ENCODE measurements at places on chromosomes 6 and 20.

GRCh38 chr6:67884442-67884841 is 750.6 kb upstream of the ADGRB3 start:
- DNase-seq = no peak

DNA sequence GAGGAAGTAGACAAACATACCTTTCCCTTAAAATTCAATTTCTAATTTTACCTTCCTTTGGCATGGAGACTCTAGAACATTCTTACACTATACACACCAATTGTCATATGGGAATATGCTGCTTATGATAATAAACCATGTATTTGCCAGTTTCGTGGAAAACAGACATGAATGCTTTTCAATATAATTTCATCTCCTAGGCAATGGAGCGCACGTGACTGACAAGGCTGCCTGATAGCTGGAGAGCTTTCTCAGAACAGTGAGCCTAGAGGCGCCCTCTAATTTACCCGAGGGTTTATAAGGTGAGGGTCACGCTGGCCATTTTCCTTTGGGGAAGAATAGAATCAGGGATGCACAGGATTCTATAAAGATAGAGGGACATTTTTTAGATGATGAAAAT is 56.5 kb downstream of the PRR18 start:
- DNase-seq = no peak

DNA sequence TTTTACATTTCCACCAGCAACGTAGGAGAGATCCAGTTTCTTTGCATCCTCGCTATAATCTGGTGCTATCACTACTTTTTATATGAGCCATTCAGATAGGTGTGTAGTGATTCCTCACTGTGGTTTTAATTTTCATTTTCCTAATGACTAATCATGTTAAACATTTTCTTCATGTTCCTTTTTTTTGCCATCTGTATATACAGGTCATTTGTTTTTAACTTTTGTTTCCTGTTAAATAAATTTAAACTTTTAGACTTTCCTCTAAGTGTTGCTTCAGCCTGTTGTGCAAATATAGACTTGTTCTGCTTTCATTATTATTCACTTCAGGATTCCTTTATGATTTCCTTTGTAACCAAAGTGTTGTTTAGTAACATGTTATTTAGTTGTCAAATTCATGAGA is 697.4 kb downstream of the PTPRT start:
- no peak for DNase-seq

- DNase-seq = no peak
Measured at GRCh38 chr6:158575550-158575949, 15.7 kb downstream of the TMEM181 start.

DNA sequence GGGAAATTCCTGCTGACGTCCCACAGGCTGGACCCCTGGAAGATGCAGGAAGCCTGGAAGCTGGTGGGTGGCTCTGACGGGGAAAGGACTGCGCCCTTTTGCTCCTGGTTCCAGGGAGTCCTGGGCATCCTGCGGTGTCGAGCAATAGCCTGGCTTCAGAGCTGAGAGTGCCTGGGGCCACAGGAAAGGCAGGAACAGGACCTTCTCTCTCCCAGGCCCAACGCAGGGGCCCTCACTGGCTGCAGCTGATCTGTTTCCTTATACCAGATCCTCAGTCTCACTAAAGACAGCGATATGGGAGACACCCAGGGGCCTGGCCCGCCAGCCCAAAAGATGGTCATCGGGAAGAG is 1.4 kb downstream of the B3GALT4 start:
- no peak for DNase-seq

GRCh38 chr6:50785921-50786320 is 32.8 kb upstream of the TFAP2B start:
- no peak for DNase-seq

DNA sequence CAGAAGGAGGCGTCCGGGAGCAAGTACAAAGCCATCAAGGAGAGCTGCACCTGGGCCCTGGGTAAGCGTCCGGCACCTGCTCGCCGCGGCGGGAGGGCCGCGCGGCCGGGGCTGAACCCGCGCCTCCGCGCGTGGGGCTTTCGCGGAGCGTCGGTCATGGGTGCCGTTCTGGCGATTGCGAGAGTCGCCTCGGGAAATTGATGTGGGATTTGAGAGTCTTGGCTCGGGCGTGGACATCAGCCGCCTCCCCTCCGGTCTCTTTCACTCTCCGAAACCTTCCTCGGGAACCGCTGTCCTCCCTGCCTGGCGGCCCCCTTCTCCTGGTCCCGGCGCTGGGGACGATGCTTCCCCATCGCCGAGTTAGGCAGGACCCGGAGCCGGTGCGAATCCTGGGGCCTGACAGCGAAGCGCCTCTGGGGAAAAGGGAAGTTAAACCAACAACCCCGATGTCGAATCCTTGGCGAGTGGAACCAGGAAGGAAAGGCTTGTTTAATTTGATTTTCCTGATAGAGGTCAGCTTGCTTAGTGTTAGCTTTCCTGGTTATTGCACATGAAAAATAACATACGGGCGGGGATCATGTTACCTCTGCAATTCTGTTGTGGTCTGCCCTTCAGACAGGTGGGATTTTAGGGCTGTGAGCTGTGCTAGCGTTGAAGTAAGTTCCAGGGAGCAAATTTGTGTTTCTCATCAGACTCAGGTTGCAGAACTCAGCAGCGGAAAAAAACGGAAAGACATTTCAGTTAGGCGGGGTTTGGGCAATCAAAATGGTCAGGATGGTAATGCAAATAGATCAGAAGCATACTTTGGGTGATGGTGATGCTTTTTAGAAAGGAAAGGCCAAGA is 594 bp downstream of the ARFGEF3 start:
- no peak for DNase-seq

DNA sequence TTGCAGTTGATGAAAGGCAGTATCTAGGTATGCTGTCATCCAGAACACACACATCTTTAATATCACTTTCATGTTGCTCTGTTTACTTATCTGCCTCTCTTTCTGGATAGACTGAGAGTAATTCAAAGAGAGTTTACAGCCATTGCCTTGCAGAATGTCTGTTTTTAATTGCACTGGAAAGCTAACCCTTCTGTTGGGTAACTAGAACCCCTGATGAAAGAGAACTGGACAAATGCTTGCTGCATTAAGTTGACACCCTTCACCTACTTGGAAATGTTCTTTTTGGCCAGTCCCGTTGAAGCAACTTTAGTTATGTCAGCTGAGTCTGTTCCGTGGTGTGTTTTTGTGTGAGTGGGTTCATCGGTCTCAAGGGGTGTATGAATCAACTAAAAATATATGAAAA is 383.8 kb upstream of the CITED2 start:
- DNase-seq = no peak

- DNase-seq = no peak
Measured at GRCh38 chr6:149699150-149699549, 18.8 kb downstream of the LATS1 start.

GRCh38 chr6:118683881-118684872 is 32.8 kb upstream of the CEP85L start:
- DNase-seq = no peak

GRCh38 chr6:166245148-166245547 is 63.0 kb downstream of the PRR18 start:
- no peak for DNase-seq

- no peak for DNase-seq
Measured at GRCh38 chr20:17622086-17622850, 52.4 kb downstream of the DSTN start.

- DNase-seq = no peak
Measured at GRCh38 chr6:42484261-42484660, 32.5 kb upstream of the TRERF1 start.

DNA sequence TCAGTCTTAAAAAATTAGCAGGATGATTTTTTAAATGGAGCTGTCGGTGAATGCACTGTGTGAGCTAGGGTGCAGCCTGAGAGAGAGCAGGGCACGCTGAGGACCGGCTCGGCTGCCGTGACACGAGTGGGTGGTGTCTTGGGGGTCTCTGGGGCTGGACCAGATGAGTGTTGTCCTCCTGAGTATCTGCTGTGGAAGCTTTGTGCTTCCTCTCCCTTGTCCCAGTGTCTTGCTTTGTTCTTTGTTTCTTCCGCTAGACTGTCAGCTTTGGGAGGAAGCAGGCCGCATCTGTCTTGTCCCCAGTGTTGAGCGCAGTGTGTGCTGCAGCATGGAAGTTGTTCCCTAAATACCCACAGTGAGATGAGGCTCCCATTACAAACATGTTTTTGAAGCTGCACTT is 89.4 kb downstream of the RTN4IP1 start:
- no peak for DNase-seq

DNA sequence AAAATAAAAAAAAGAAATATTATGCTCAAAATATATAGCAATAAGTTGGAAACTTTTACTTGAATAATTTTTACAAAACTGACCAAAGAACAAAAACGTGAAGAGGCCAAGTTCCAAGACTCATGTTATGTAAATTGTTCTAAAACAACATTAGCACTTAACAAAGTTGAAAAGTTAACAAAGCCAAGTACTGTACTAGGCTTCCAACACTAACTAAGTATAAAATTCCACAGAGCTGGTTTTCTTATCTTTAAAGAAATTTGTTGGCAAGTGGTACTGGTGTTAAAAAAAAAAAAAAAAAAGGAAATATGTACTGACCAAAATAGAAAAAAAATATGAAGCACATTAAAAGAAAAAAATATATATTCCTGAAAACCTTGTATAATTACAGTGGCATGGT is 127.8 kb downstream of the SLC16A10 start:
- DNase-seq = no peak

DNA sequence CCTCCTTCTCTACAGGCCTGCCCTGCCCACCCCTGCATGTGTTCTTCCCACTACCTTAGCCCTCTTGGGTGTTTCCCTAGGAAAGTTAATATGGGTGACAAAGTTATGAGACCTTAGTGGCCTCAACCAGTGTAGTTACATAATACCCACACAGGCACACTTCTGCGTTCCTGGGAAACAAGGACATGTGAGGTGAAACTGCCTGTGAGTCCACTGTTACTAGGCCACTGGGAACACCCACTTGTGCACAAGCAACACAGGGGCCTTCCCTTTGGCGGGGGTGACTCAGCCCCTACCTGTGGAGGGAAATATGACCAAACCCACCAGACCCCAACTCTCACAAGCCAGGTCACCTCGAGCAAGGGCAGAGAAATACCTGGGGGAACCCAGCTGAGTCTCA is 12.8 kb downstream of the PI16 start:
- no peak for DNase-seq

- DNase-seq = no peak
Measured at GRCh38 chr20:50107086-50107660, 5.8 kb downstream of the UBE2V1 start.

GRCh38 chr20:14820771-14821170 is 483.4 kb upstream of the FLRT3 start:
- DNase-seq = no peak

GRCh38 chr6:129671442-129672340 is 38.3 kb downstream of the ARHGAP18 start:
- DNase-seq = no peak

DNA sequence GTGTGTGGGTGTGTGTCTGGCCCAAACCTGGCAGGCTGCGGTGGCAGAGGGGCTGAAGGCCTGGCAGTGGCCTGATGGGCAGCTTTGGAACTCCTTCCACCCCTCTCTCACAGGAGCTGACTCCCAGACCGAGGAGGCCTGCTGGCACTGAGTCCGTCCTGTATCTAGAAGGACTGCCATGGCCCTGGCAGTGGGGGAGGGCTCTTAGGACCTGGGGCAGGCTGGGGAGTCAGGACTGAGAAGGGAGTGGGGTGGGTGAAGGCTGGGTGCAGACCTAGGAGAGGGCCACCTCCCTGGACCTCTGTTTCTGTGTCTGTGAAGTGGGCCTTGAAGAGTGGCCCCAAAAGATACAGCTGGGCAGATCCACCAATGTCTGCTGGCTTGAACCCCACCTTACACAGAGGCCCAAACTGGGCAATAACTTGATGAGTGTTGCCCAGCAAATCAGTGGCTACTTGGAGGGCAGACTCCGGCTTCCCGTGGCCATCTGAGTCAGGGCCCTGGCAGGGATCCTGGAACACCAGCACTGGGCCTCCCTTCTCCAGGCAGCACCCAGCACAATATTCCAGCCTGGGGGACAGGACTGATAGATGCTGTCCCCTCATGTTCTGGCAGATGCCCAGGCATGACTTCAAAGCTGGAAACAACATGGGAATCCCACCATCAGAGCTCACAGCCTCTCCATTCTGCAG is 46.7 kb upstream of the BLCAP start:
- no peak for DNase-seq

- DNase-seq = no peak
Measured at GRCh38 chr20:2659547-2659946, 4.5 kb downstream of the IDH3B start.

GRCh38 chr6:168959696-168960095 is 293.9 kb downstream of the THBS2 start:
- DNase-seq = no peak

- no peak for DNase-seq
Measured at GRCh38 chr6:158125271-158125670, 42.8 kb downstream of the SERAC1 start.

DNA sequence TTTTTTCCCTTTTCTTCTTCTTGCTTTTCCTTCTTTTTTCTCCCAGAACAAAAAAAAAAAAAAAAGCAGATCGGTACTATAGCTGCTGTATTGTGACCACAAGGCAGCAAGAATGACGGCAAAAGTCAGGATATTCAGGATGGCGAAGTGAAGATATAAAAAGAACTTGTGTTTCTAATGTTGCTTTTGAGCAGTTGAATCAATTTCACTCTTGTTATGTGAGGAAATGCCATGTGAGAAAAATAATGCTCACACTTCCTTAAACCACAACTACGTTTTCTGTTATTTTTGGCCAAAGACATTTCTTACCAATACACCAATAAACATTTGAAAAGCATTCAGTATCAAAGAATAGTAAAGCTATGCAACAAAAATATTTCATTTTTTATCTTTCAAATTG is 510.5 kb downstream of the HACE1 start:
- no peak for DNase-seq

DNA sequence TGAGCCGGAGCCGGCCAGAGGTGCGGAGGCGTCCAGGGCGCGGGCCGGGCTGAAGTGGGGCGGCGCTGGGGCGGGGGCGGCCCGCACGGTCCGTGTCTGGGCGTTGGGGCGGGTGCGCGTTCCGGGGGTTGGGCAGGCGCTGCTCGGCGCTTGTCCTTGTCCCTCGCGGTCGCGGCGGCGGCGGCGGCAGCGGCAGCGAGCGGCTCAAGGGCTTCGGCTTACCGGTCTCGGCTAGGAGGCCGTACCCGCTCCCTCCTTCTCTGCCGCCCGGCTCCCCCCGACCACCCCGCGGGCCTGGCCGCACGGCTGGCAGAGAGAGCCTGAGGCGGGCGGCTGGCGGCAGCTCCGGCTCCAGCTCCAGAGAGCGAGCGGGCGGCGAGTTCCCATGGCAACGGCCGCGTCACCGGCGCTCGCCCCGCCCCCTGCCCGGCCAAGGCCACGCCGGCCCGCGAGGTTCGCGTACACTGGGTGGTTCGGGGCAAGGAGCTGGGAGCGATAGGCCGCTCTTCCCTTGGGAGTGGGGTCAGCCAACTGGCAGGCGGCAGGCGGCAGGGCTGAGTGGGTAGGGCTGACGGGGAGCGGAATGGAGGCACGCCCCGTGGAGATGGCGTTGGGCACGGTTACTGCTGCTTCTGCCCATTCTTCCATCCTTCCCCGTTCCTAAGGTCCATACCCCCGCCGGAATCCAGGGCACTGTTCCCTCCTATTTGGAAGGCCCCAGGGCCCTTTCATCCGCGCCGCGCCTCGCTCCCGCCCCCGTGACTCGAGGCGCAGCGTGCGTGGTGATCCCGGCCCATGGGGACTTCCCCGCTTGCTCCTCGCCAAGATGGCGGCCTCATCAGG is at the start of gene LRRC73:
Gene LRRC73, minus strand, starts transcription at position 363 of the 843 bp plus-strand sequence. CDS start 561 bp downstream, outside the sequence.
- no peak for DNase-seq

- no peak for DNase-seq
Measured at GRCh38 chr6:145277358-145278086, 457.8 kb downstream of the EPM2A start.
